ENCODE measurements at places on chromosomes 13 and 19.

DNA sequence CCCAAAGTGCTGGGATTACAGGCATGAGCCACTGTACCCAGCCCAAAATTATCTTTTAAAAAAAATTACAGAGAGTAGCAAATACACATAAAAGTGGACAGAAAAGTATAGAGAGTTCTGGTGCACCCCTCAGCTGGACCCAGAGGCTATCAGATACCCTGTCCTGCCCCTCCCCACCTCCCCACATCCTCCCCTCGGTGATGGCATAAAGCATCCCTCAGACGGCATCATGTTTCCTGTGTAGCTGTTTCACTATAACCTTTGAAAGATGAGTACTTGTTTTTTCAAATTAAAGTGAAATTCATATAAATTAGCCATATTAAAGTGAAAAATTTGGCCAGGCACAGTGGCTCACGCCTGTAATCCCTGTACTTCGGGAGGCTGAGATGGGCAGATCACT lies 20.1 kb downstream of the SLC27A1 start:
- DNase-seq, result peak; percentile 47

- DNase-seq, result no peak
Measured at GRCh38 chr19:57776764-57777296, 7.4 kb downstream of the ZNF586 start.

- DNase-seq, result no peak
Measured at GRCh38 chr13:97478247-97478646, 44.3 kb downstream of the RAP2A start.

GRCh38 chr19:53357821-53358581 lies 7.5 kb upstream of the ZNF525 start:
- DNase-seq, result no peak

DNA sequence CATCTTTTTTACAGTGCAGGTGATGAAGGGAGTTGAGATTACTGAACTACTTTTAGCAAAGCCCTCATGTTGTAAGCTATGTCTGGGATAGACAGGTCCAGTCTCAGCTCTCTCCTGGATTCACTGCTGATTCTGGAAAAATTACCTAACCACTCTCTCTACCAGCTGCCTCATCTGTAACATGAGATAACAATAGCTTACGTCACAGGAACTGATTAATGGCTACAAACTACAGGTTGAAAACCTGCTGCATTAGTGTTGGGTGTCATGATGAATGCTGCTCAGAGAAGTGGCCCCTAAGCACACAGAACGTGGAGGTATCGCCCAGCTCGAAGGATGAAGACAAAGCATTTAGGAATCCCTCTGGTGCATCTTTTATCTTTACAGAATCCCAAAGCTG lies 277.8 kb downstream of the ABCC4 start:
- no peak for DNase-seq

GRCh38 chr19:32343550-32344262 lies 1.7 kb upstream of the ZNF507 start:
- no peak for DNase-seq

- no peak for DNase-seq
Measured at GRCh38 chr13:112869202-112870050, 99.6 kb upstream of the MCF2L start.

GRCh38 chr19:1249298-1249989 lies 1.1 kb downstream of the MIDN start:
- peak; percentile 94 for DNase-seq

GRCh38 chr13:113962975-113963374 lies 10.9 kb downstream of the C13orf46 start:
- no peak for DNase-seq

DNA sequence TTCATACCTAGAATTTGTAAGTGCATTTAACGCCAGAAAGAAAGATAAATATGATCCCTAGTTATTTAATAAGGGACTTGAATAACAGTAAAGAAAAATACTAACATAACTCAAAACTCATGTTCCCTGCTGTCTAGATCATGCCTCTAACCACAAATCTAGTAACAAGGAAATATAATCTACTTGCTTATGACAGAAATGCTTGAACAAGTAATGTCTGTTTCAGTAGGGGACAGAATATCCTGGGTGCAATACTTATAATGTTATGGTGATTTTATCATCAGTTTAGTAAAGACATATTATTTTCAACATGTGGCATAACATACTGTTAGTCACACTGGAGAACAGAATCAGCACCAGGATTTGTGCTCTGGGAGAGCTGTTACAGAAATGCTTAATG lies 861.9 kb upstream of the SLITRK1 start:
- DNase-seq, result no peak

DNA sequence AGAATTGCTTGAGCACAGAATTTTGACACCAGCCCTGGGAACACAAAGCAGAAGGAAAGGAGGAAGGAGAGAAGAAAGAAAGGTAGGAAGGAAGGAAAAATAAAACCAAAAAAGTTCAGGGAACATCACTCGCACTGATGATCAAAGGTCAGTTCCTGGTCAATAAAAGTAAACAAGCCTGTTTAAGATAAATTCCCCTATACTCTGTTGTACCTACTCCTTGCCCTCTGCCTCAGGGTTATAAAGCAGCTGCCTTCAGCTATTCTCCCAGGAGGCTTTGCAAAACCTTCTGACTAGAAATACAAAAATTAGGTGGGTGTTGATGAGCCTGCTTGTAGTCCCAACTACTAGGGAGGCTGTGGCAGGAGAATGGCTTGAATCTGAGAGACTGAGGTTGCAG lies 14.9 kb upstream of the ZNF91 start:
- DNase-seq, result no peak

GRCh38 chr19:14434543-14435319 lies 1.6 kb downstream of the PKN1 start:
- DNase-seq, result peak; percentile 61

DNA sequence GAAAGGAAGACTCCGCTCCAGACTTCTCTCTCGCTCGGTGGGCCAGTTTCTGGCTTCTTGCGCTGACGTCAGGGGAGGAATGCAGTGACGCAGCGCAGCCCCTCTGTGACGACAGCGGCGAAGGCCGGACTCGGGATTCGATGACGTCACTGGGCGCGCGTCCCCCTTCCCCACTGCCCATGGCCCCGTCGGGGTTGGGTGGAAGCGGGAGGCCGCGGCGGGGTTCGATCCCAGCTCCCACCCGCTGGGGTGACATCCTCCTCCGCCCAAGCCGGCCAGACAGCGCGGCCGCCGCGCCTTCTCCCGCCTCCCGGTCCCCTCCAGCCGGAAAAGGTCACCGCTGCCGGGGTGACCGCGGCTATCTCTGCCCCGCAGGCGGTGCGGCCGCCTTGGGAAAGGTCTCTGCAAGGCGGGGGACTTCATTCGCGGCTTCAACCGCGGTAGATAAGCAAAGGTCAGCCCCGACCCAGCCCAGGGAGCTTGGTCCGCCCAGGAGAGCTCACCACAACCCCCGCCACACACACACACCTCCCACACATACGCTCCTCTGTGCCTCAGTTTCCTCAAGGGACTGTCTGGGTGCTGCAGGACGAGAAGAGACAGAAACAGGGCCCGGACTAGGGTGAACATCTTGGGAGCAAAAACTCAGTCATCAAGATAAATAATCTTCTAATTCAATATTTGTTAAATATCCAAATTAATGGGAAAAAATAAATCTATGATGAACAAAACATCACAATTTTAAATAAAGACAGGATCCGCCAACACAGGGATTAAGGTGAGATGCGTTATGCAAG lies 844 bp upstream of the RFX1 start:
- no peak for DNase-seq

GRCh38 chr19:8331263-8331845 lies 10.1 kb downstream of the RPS28 start:
- DNase-seq, result no peak

DNA sequence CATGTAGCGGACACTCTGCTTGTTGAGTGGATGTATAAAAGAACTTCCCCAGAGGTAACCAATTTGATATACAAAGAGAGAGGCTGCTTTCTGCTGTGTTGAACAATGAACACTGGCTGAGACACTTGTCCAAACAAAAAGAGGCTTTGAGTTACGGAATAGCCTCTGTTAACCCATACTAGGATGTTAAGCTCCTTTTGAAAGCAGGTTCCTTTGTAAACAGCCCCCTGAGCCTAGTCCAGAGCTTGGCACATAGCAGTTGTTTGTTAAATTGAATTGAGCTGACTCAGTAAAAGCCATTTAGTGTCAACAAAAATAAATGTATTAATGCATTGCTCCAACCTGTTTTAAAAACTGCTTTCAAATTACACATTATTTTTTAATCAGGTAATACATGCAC lies 200.1 kb downstream of the MZT1 start:
- no peak for DNase-seq

GRCh38 chr19:8500158-8500557 lies 2.3 kb downstream of the PRAM1 start:
- DNase-seq, result no peak

- no peak for DNase-seq
Measured at GRCh38 chr13:95650696-95651095, 6.2 kb upstream of the DZIP1 start.

DNA sequence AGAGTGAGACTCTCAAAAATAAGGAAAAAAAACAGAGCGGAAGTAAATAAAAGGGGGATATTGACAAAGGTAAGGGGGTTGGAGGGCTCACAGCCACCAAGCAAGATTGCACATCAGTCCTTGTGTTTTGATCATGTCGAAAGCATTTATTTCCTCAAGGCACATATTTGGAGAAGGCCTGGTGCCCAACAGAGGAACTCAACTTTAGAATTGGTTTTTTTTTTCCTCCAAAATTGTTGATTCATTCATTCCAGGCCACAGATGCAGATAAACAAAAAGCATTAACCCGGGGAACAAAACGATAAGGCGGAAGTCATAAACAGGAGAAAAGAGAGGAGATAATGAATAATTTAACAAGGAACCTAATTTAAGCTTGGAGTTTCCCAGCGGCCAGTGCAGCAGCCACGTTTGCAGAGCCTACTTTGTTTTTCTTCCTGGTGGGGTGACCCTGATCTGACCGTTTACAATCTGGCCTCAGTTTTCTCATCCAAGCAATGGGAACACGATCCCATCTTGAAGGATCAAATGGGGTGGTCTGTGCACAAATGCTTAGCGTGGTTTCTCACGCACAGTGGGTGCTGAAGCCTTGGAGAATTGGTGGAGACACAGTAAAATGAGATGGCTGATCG lies 2.1 kb upstream of the PTPRS start:
- DNase-seq, result no peak

DNA sequence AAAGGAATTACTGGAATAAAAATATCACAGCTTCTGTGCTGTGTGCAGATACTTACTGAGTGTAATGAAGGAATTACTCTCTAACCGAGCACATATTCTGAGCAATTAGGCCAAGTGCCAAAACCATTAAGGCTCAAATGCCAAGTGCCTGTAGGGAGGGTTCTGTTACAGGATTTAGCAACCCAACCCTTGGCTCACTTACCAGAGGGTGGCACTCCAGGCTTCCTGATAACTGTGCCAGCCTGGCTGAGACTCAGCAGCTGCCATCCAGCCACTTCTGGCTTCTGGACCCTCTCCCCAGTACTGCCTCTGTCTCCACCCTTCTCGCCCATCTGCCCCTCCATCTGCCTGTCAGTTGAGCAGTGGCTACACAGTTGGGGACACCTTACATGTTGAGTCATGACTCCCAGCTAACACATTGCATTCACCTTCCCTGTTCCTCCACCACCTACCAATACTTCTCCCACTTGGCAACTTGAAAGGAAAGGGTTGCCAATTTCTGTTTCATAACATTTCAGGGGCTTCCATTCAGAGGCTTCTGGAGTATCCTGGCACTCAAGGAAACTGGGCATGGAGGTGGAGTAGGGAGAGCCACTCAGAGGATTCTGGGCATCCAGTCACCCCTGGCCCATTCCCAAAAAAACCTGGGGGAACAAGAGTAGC lies 110.5 kb downstream of the COG6 start:
- peak; percentile 4 for DNase-seq

GRCh38 chr19:35549174-35549788 lies 3.9 kb downstream of the TMEM147 start:
- DNase-seq, result peak; percentile 70

GRCh38 chr13:65907666-65908525 lies 1322.2 kb downstream of the PCDH9 start:
- DNase-seq, result no peak

DNA sequence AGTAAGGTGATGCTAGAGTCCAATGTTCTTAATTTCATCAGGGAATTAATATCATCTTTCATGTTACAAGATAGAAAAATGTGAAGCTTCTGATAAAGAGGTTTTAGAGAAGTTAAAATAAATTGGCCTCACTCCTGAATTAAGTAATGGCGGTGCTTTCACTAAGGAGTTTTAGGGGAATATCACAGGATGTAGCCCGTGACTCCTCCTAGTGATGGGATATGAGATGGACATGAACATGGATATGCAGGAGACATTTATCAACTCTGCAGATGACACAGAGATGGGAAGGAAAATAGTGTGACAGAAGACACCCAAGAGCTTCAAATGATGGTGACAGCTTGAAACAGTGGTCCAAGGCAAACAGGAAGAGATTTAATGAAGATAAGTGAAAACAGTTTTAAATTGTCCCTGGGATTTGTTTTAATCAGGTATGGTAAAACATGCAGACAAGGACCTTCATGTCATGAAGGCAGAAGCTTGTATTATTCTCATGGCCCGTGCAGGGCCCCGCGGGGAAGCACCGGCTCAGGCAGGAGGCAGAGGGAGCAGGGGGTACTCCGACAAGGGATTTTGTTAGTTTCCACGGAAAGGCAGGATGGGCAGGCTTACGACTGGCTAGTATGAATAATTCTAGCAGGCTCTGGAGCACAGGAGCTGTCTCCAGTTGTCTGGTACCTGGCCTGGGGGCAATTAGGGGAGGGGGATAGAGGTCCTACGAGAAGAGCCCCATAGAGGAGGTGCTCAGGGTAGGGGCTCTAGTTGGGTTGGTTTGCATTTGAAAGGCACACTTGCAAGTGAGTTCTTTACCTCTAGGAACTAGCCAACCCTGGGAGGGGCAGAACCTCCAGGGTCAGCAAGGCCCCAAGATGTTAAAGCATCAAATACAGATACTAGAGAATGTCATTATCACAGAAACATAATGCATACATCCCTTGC lies 38.7 kb upstream of the FARP1 start:
- no peak for DNase-seq

- DNase-seq, result no peak
Measured at GRCh38 chr19:6734096-6734696, 3.2 kb downstream of the GPR108 start.

DNA sequence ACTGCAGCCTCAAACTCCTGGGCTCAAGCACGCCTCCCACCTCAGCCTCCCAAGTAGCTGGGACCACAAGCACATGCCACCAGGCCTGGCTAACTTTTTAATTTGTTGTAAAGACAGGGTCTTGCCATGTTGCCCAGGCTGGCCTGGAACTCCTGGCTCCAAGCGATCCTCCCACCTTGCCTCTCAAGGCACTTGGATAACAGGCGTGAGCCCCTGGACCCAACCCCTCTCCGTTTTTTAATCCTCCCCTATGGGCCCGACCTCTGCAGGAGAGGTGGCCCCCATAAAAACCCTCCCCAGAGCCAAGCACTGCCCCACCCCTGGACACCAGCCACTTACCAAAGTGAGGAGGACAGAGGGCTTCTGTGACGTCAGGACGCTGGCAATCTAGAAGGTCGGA lies 28.6 kb downstream of the PEPD start:
- DNase-seq, result no peak

- DNase-seq, result no peak
Measured at GRCh38 chr13:32977321-32977720, 38.9 kb upstream of the KL start.

GRCh38 chr19:30171138-30171635 lies 201.0 kb upstream of the ZNF536 start:
- no peak for DNase-seq

GRCh38 chr13:110634558-110634957 lies 19.2 kb downstream of the NAXD start:
- DNase-seq, result no peak

Data from CD4-positive, alpha-beta T cell treated with Interleukin-2 at 100 ng/mL for 4 hours (primary cell).